ENCODE measurements at places on chromosomes 1 and 21. TPM values are rescaled to one million over a fixed set of nuclear protein-coding genes. Genes with fewer than 3 reads are reported as not detected.

The WASF2 gene
- polyA plus RNA-seq: 142 TPM

The FCGR1A gene
- polyA plus RNA-seq: 3.1 TPM

DNA sequence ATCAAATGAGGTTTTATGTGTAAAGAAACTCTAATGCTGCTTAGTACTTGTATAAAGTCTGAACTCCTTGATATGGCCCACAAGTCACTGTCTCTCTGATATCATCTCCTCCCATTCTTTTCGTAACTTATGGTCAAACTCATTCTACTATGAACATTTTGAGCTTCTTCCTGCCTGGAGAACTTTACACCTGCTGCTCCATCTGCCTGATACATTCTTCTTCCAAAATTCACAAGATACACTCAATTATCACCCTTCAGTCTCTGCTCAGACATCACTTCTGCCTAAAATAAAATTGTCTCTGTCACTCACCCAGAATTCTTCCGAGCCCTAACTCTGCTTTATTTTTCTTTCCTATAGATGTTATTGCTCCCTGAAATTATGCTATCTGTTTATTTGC is 192.8 kb upstream of the LYPLAL1 start:
- DNase-seq: no peak

DNA sequence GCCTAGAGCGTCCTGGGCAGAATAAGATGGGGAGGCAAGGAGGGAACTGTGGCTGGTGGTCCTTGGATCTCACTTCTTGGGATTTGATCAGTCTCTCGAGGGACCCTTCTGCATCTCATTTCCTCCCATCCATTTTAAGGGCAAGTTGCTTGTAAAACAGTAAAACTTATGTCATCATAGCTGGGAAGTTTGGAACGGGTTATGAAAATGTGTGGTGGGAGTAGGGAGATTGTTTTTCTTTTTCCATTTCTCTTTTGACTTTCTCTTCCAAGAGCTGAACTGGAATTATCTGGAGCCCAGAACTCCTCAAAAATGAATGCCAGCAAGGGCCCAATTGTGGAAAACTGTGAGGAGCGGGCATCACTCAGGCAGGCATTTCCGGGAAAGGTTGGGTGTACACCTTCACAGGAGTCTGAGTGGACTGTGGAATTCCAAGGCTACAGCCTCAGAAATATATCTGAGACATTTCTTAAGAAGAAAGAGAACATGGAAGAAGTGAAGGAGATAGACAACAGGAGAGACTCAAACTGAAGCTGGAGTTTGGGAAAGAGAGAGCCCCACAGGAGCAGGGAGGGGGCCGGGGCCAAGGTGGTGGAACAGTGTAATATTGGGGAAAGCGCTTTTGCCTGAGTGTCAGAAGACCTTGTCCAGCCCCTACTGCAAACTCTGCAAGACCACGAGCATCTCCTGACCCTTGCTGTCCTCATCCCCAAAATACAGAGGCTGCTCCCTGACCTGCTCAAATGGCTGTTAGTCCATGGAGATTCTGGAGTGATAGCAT is 185.1 kb downstream of the FOXD2 start:
- no peak for DNase-seq

DNA sequence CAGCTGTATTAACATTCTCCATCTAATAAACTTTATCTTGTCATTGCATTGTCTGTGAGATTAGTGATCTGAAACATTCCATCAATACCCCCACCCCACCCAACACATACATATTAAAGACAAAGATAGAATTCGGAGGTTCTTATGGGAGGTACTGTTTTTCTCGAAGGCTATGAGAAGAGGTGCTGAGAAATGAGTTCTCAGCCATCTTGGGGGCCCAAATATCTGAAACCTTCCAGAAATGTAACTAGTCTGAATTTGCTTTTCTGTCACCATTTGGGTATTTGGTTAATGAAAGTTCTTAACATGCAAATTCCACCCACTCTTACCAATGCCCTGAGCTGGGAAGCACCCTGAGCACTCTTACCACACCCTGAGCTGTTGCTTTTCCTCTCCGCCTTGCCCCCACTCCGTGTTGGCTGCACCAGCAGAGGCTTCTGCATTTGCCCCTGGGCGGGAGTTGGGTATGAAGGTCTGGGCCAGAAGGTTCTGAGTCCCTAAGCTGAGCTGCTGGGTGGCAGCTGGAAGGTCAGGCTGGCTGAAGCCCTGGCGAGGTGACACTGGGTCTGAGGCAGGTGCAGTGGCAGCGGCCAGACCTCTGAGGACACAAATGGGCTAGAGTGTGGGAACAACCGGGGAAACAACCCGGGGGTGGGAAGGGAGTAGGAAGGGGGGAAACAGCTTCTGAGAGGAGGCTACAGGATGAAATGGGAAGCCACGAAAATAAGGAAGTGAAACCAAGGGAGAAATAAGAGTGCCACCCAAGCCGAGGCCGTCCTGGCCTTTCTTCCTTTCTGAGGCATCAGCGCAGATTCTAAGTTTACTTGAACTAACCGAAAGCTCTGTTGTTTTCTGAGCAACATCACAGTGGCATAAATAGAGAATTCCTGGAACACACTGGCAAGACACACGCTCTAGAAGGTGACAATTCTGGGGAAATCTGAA is 26.3 kb upstream of the IER5 start:
- DNase-seq: no peak

DNA sequence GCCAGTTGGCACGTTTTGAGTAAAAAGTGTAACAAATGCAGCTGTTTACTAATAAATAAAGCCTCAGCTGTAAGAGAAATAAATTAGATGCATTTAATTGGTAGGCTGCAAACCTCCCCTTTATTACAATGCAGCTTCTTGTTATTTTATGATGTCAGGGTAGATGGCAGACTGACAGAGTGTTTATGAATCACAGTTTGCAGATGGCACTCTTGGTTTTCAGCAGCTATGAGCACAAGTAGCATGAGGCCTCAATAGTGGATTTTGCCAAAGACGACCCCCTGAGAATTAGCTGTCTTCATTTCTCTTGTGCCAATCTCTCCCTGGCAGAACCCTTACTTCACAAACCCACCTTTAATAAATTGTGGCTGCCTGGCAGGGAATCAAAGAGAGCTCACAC is 161.2 kb upstream of the C1orf87 start:
- DNase-seq: no peak

Measured in left lung (tissue), 14 donors.